ENCODE measurements at places on chromosomes 16 and 17.

DNA sequence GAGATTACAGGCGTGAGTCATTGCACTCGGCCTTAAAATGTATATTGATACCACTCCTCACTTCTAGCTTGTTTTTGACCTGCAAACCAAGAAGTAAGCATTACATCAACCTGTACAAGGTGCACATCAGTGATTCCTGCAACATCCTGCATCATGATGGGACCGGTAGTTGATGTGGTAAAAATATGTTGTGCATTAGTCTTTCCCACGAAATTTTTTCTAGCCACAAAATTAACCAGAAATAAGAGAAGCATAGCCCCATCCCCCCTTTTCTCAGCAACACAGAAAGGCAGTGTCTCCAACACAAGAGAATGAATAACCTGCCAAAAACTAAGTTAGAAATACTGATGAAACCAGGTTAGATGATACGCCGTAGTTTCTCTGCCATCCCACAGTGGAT is 21.1 kb upstream of the NSMCE1 start:
- no peak for DNase-seq

DNA sequence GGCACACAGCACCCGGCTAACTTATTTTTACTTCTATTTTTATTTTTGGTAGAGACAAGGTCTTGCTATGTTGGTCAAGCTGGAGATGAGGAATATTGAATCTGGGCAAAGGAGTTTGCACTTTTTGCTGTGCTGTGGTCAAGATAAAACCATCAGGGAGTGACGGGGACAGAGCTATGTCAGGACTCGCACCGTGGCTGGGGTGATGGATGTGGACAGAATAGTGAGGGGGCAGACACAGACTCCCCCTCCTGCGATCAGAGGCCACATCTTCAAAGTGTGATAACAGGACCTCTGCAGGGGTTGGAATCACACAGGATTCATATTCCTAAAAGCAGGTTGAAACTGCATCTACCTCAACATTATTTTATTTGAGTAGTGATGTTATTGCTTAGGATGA is 25.6 kb downstream of the IL21R start:
- no peak for DNase-seq

- DNase-seq: peak; percentile 61
These were observed 38.6 kb downstream of the SYNRG start for GRCh38 chr17:37570527-37571093.

GRCh38 chr16:65704866-65705265 is 583.0 kb upstream of the CDH11 start:
- no peak for DNase-seq

GRCh38 chr16:29011112-29011511 is 26.3 kb downstream of the LAT start:
- DNase-seq: no peak
